ENCODE measurements at places on chromosomes 6 and 20.

DNA sequence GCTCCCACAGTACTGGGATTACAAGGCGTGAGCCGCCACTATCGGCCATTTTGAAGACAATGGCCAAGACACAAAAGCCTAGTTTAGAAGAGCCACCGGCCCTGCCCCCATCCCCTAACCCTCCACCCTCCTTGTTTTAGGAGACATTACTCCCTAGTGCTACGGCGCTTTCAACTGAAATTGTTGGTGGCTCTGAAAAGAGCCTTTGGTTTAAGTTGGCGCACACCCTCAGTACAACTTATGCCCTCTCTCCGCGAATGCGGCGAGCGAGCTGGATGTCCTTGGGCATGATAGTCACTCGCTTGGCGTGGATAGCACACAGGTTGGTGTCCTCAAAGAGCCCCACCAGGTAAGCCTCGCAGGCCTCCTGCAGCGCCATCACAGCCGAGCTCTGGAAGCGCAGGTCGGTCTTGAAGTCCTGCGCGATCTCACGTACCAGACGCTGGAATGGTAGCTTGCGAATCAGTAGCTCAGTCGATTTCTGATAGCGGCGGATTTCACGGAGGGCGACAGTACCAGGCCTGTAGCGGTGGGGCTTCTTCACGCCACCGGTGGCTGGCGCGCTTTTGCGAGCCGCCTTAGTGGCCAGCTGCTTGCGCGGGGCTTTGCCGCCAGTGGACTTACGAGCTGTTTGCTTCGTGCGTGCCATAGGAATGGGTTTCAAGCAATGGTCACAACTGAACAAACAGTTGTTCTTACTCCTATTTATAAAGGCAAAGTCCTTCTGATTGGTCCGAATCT, 114.9 kb upstream of the BTN3A2 start:
- peak; percentile 77 for DNase-seq

DNA sequence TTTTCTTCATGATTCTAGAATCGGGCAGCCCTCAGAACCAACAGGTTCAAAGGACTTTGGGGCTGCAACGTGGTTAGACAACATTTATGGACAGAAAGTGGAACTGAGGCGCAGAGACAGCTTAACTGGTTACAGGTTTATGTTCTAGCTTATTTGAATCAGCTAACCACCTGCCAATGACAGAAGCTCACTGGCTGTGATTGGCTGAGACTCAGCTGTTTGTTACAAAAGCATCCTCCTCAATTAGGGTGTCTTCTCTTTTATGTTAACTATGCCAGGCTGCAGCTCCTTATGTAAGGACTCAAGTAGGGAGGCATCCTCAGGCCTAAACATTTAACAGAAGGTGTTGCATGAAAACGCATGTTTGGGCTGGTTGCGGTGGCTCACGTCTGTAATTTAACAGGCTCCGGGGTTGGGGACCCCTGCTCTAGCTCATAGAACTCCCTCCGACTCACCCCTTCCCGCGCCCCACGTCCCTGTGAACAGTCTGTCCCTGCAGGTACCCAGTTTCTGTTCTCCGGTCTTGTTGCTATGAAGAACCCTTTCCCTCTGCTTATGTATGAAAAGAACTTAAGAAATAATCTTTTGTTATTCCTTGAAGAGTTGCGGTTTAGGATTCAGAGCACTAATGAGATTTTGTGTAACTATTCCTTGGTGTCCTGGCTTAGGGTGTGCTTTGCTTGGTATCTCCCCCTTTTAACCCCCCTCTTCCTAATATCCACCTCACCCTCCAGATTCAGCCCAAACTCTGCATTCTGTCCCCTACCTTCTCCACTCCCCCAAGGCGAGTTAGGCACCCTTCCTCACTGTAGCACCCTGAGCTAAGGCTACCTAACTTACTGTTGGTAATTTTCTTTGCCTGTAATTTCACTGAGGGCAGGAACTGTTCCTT, 1.2 kb upstream of the TMEM181 start:
- DNase-seq = no peak

- no peak for DNase-seq
Measured at GRCh38 chr6:146305092-146305491, 238.5 kb upstream of the RAB32 start.

GRCh38 chr6:160226118-160226591, 32.5 kb downstream of the SLC22A2 start:
- no peak for DNase-seq

DNA sequence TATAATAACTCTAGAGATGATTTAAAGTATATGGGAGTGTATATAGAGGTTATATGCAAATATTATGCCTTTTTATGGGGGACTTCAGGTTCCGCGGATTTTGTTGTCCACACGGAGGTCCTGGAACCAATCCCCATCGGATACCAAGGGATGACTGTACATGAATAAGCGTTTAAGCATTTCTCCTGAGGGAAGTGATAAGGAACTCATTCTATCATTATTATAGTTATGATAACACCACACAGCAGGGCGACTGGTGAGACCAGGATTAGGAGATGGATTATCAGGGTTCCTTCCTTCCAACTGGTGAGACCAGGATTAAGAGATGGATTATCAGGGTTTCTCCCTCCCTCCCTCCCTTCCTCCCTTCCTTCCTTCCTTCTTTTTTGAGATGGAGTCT, 6.6 kb downstream of the ECI2 start:
- DNase-seq = no peak

GRCh38 chr6:43219119-43219518, 10.2 kb downstream of the DNPH1 start:
- DNase-seq = no peak

GRCh38 chr6:157732007-157732406, 91.0 kb upstream of the SNX9 start:
- DNase-seq = no peak

All from adipocyte (in vitro differentiated cells).